ENCODE measurements at places on chromosomes 6 and 20. TPM values are rescaled to one million over a fixed set of nuclear protein-coding genes. Genes with fewer than 3 reads are reported as not detected.

GRCh38 chr6:129981598-129981997 lies 36.8 kb upstream of the L3MBTL3 start:
- no peak for DNase-seq

GRCh38 chr20:47150403-47151152 lies 205.9 kb downstream of the ZMYND8 start:
- DNase-seq: no peak

GRCh38 chr6:159038914-159039884 lies 5.6 kb downstream of the TAGAP start:
- peak; percentile 51 for DNase-seq

GRCh38 chr6:100309174-100309573 lies 155.5 kb downstream of the SIM1 start:
- no peak for DNase-seq

DNA sequence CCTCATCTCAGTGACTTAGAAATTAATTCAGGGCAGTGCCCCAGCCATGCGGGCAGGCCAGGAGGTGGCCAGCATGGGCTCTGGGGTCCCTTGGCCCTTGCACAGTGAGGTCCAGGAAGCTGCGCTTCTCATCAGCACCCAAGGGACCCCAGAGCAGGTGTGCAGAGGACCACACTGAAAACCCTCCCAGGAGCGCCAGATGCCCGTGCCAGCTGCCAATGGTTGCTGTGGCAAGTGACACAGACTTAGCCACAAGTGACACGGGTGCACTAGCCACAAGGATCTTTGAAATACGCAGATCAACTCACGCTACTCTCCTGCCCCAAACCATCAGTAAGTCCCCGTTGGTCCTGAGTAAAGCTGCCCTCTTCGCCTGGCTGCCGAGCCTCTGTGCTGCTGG lies 88.1 kb downstream of the ERMARD start:
- no peak for DNase-seq

HAO1 gene
- polyA plus RNA-seq: not detected

SLC13A3 gene
- 3.5 TPM for polyA plus RNA-seq

SMLR1 gene
- not detected for polyA plus RNA-seq

Data from BJ (cell line).